ENCODE measurements at places on chromosomes 16 and 17.

- no peak for DNase-seq
Measured at GRCh38 chr17:17151962-17152361, 54.2 kb downstream of the PLD6 start.

DNA sequence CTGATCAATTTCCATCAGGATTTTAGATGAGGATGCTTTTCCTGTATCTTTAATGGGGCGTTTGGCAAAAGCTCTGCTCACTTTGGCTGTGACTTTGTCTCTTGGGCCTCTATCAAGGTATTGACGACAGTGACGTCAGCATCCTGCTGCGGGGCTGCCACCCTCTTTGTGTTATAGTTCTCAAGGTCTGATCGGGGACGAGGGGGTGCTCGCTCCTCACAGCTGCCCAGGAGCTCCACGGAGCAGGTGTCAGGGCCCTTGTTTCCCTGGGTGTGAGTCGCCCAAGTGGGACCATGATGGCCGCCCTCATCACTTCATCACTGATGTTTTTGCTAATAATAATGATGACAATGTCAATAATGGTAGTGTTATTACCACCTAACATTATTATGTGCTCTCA lies 65.4 kb downstream of the CMIP start:
- DNase-seq = no peak

GRCh38 chr16:72291531-72291981 lies 119.6 kb upstream of the PMFBP1 start:
- no peak for DNase-seq

GRCh38 chr17:32854207-32854606 lies 22.7 kb downstream of the MYO1D start:
- DNase-seq = no peak

DNA sequence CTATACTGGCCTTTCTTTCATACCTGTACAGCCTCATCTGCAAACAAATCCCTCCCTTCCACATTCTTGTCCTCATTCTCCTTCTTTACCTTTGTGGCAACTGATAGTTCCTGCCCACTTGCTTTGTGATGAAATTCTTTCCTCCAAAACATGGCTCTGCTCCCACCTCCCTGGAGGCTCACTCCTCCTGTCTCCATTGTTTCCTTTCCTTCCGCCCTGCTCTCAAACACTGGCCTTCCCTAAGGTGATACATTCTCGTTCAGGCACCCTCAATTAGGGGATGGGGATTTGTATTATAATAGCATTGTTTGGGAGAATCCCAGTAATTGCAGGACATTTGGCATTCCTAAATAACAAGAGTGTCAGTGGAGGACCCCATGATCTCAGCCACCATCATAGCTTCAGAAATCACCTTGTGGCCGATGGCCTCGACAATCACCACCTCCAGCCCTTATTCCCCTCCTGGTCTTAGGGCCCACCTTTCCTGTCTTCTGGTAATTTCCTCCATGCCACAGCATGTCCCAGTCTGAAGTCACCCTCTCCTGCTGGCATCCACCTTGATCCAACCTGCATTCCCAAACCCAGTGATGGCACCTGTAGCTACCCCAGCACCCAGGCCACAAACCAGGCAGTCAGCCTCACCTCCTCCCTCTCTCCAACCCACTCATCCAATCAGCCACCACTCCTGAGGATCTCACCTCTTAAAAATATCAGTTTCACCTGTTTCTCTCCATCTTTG lies 7.9 kb downstream of the UNC119 start:
- no peak for DNase-seq

- DNase-seq = no peak
Measured at GRCh38 chr17:60887614-60888028, 210.0 kb downstream of the BCAS3 start.

DNA sequence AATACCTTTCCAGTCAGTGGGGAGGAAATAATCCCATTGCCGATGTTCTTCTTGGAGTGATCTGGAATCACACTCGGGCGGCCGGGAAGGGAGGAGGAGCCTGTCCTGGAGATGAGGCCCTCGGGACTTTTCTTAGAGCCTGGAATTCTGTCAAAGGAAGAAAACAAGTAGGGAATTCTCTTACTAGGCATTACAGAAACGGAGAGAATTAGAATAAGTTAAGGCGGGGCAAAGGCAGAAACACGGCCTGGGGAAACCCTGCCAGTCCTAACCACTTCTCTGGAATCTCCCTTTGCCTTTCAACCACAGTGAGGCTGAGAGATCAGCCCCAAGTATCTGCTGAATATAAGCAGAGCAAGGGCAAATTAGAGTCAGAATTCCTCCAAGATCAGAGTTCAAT lies 27.8 kb downstream of the USP36 start:
- DNase-seq = no peak

GRCh38 chr17:72614871-72615626 lies 477.4 kb downstream of the SLC39A11 start:
- DNase-seq = peak; percentile 67

DNA sequence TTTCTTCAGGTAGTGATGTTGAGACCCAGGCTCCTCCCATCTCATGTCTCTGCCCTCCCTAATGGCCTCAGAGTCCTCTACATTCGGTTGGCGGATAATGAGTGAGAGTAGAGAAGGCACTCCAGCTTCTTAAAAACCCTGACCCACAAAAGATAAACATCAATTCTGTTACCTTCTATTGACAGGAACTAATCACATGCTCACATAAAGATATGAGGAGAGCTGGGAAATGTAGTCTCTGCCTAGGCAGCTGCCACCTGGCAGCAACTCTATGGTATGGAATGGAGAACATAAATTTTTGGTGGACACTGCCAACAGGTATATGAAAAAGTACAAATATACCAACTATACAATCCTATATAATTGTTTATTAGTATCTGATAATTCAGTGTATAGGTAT lies 110.7 kb upstream of the HLF start:
- no peak for DNase-seq

- peak; percentile 100 for DNase-seq
Measured at GRCh38 chr16:23556881-23557778, at the start of the genes EARS2 and UBFD1. TSS of gene EARS2 (minus strand) at chr16:23557350. CDS start at chr16:23557343, 7 bp downstream. TSS of gene UBFD1 (plus strand) at chr16:23557727. CDS start at chr16:23557743, 16 bp downstream.

DNA sequence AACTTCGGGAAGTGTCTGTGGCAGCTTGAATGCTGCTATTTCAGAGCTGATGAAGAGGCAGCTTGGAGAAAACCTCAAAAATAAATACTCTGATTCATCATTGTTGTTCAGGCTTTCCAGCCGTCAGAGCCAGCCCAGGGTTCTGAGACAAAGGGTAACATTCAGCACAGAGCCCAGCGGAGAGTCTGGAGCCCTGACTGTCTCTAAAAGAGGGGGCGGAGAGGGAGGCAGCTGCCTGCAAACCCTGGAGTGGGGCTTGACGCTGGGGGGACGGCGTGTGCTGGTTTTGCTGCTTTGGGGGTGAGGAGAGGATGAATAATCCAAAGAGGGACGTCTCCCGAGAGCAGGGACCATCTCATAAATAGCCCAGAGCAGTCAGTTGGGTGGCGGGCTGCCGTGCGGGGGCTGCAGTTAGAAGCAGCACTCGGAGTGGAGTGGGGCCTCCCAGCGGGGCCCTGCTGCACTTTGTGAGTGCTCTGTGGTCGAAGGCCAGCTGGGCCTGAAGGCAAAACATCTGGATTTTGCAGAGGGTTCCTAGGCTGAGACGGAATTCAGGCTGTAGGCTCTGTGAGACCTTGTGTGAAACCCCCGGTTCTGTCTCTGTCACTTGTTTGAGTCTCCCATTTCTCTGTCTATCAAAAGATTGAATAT lies 237.8 kb downstream of the PRKCA start:
- DNase-seq = peak; percentile 84

GRCh38 chr16:81973737-81974136 lies 37.5 kb downstream of the SDR42E1 start:
- no peak for DNase-seq

- DNase-seq = peak; percentile 21
Measured at GRCh38 chr17:14373614-14374259, 72.9 kb downstream of the HS3ST3B1 start.

- no peak for DNase-seq
Measured at GRCh38 chr16:15643946-15644250, 944 bp upstream of the MARF1 start.

DNA sequence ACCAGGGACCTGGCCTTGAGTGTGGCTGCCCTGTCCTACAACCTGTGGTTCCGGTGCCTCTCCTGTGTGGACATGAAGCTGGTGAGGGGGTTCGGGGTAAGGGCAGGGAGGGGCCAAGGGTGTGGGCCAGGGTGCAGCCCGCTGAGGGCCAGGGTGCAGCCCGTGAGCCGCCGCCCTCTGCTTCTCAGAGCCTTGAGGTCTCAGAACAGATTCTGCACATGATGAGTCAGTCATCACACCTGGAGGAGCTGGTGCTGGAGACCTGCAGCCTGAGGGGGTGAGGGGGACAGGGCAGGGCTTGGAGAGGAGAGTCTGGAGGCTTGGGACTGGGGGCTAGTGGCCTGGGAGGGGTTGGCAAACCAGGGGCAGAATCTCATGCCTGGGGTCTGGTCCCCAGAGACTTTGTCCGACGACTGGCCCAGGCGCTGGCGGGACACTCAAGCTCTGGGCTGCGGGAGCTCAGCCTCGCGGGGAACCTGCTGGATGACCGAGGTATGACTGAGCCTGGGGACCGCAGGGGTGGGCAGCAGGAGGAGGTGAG lies 2.2 kb downstream of the CARMIL2 start:
- no peak for DNase-seq

- peak; percentile 70 for DNase-seq
Measured at GRCh38 chr17:60720763-60721531, 43.3 kb downstream of the BCAS3 start.

DNA sequence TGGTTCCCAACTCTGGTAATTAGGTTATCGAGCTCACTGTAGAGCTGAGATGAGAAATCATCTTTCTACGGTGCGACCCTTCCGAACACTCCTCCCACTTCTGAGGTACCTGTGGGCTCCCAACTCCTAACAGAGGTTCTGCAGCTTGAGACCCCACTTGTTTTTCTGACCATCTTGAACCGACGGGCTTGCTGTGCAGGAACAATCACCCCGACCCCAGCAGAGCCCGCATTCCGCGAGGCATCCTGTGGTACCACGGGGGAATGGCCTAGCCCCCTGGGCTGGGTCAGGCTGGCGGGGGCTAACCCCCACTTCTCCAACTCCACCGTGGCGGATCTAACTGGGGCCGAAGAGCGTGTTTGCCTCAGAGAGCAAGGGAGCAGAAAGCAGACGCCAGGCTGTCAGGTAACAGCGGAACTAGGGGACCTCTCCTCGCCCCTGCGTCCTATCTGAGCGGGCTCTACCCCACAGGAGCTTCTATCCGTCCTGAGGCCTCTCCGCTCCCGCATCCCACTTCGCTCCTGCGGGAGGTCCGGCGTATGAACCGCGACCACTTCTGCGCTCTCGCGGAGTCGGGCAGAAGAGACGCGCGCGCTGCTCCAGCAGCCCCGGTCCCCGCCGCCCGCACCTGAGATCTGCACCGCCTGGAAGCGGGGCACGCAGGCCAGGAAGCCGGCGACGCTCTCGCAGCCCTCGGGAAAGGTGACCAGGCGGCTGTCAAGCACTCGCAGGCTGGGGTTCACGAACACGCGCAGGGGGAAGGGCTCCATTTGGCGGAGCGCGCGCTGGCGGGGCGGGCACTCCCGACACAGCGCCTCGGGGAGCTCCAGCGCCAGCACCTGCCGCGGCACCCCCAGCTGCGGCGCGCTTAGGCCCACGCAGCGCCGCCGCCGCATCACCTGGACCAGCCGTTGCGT lies 761 bp downstream of the PDF start:
- peak; percentile 48 for DNase-seq

DNA sequence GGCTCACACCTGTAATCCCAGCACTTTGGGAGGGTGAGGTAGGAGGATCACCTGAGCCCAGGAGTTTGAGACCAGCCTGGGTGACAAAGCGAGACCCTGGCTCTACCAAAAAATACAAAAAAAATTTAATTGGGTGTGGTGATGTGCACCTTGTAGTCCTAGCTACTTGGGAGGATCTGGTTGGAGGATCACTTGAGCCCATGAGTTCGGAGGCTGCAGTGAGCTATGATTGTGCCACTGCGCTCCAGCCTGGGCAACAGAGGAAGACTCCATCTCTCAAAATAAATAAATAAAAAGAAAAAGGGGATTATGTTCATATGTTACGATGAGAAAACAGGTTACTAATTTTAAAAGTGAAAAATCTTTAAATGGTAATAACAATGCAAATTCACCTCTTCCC lies 996 bp downstream of the MLKL start:
- DNase-seq = no peak

GRCh38 chr17:28871056-28871579 lies 16.3 kb downstream of the ERAL1 start:
- no peak for DNase-seq

- DNase-seq = no peak
Measured at GRCh38 chr17:69344939-69345338, 18.0 kb upstream of the ABCA5 start.

DNA sequence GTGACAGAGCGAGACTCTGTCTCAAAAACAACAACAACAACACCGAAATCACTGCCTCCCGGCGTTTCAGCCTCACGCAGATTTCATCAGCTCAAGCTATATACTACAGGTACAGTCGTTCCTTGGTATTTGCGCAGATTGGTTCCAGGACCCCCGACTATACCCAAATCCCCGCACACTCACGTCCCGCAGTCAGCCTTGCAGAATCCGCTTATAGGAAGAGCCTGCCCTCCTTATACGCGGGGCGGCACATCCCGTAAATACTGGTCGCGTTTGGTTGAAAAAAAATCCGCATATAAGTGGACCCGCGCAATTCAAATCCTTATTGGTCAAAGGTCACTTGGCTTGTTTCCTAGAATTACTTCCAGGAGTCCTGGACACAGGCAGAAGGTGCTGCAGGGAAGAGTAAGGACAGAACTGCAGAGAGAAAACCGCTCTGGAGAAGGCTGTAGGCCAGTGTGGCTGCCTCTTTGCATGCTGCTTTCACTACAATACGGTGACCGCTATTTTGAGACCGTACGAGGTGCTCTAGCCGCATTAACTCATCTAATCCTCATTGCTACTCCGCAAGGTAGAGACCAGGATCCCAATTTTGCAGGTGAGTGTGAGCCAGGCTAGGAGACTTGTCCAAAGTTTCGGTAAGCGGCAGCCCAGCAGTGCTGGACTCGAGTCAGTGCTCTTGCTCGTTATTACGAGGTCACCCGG lies 718 bp downstream of the NDUFAB1 start:
- no peak for DNase-seq

GRCh38 chr17:1179818-1180742 lies at the start of gene ABR:
TSS of gene ABR (minus strand) at chr17:1179981. CDS start at chr17:1179727, 254 bp downstream.
- DNase-seq = peak; percentile 69

GRCh38 chr17:14351493-14351892 lies 50.6 kb downstream of the HS3ST3B1 start:
- DNase-seq = no peak

- no peak for DNase-seq
Measured at GRCh38 chr16:83933885-83934683, 19.0 kb upstream of the OSGIN1 start.

DNA sequence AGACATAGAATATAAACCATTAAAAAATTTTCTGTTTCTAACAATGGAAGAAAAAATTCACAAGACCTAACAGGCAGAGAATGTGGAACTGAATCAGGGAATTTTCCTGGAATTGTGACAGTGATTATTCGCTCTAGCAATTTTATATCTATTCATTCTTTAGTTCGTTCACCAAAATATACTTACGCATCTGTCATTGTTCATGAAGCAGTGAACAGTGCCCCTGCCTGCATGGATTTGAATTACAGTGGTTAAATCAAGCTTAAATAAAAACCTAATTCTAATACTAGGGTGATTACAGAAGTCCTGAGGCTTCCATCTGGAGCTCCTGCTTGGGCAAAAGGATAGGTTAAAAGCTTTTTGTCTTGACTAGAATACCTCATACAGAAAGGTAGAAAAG lies 48.6 kb downstream of the ABCA8 start:
- peak; percentile 17 for DNase-seq

GRCh38 chr16:19851476-19851875 lies 33.2 kb downstream of the GPRC5B start:
- DNase-seq = peak; percentile 55

Measured in retina (tissue), 1 donor.